ENCODE measurements at places on chromosomes 5 and 9.

GRCh38 chr9:72193478-72193881, 44.2 kb downstream of the GDA start:
- DNase-seq, result no peak

GRCh38 chr9:135342206-135343130, 137.1 kb upstream of the PPP1R26 start:
- DNase-seq, result no peak

GRCh38 chr9:106503759-106504158, 359.2 kb upstream of the ZNF462 start:
- DNase-seq, result no peak

GRCh38 chr5:134127376-134127861, 12.9 kb downstream of the TCF7 start:
- no peak for DNase-seq

DNA sequence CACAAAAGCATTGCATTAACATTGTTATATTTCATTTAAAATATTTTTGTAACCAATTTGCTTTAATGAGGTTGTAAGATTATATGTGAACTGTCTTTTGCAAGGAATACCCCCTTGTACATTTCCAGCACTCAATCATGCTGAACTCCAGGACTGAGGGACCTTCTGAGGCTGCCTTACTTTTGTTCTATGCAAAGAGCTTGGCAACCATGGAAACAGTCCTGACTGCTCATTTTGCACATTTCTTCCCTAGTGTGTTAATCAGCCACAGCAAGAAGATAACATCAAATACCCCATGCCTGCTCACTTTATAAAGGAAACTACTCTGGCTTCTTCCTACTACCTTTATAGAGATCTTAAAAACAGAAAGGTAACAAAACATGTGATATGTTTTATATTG, 355.6 kb upstream of the IZUMO3 start:
- no peak for DNase-seq

DNA sequence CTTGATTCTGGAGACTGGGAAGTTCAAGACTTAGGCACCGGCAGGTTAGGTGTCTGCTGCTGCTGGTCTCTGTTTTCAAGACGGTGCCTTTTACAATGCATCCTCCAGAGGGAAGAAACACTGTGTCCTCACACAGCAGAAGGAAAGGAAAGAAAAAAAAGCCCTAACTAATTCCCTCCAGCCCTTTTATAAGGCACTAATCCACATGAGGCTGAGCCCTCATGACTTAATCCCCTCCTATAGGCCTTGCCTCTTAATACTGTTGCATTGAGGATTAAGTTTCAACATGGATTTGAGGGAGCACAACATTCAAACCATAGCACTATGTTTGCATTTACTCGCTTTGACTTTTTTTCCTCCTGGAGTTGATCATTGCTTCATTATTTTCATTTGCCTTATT, 585.9 kb downstream of the TLR4 start:
- DNase-seq, result no peak

GRCh38 chr9:92180669-92181181, 65.5 kb upstream of the SPTLC1 start:
- DNase-seq, result no peak

- no peak for DNase-seq
Observed at GRCh38 chr5:29777373-29777772, 1416.1 kb upstream of the CDH6 start.

GRCh38 chr5:105684799-105685198, 1985.9 kb downstream of the EFNA5 start:
- DNase-seq, result no peak

DNA sequence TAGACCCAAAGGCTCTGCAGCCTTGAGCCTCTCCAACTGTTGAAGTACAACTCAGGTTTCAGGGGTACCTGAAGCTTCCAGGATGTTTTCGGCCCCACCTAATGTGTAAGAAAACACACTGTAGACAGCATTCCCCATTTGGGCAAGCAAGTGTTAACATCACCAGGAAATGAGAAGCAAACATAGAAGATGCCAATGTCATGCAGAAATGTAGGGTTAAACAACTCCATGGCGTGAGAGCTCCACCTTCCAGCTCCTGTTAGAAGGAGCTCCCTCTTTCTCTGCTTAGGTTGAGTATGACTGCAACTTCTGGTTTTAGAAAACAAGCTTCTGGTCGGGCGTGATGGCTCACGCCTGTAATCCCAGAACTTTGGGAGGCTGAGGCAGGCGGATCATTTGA, 31.0 kb upstream of the DENND1A start:
- DNase-seq, result no peak

DNA sequence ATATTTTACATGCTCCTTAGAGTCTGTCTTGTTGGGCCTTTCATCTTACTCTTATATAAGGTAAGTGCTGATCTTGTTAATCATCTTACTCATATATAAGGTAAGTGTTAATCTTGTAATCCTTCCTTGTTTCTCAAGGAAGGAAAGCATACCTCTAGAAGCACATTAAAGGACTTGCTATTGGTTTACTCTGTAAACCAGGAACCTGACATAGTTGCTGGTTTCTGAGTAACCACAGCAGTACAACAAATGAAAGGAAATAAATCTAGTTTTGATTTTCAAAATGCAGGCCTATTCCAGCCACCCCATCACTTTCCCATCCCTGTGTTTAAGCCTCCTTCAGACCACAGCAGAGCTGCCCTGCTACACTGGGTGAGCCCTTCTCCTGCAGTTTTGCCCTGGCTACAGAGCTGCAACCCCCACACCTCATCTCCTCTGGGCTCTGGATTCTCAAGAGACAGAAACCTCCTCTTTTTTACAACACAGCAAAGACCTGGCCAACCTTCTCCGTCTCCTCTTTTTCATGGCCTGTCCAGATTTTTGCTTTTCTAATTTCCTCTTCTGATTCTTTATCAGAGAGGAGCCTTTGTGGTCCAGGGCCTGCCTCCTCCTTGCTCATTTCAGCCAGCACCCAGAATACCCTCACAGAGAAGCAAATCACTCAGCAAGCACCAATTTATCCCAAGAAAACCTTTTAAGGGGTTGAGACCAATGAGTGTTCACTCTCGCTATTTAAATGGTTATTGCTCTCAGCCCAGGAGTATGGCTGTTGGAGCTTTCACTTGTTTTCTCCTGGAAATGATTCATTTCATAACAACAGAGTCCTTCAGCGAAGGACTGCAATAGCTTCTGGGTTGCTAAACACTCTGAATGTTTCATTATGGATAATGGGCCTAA, 103.2 kb downstream of the FSTL4 start:
- no peak for DNase-seq

DNA sequence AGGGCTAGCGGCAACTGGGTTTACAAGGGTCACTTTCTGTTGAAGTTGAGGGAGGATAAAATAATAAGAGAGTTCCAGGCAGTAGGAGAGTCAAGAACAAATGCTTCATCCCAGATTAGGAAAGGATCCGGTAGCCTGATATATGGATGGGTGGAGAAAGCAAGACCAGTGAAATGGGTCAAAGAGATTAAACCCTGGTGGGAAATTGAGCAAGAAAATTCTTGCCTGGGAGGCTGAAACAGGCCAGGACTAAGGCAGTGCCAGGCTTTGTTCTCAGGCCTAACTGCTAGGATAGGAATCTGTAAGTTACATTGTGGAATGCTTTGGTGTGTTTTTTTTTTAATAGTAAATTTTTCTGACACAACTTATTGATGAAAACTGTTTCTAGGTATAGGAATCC, 257.4 kb upstream of the RFX3 start:
- no peak for DNase-seq

- no peak for DNase-seq
Observed at GRCh38 chr5:86866036-86866435, 248.3 kb downstream of the COX7C start.

DNA sequence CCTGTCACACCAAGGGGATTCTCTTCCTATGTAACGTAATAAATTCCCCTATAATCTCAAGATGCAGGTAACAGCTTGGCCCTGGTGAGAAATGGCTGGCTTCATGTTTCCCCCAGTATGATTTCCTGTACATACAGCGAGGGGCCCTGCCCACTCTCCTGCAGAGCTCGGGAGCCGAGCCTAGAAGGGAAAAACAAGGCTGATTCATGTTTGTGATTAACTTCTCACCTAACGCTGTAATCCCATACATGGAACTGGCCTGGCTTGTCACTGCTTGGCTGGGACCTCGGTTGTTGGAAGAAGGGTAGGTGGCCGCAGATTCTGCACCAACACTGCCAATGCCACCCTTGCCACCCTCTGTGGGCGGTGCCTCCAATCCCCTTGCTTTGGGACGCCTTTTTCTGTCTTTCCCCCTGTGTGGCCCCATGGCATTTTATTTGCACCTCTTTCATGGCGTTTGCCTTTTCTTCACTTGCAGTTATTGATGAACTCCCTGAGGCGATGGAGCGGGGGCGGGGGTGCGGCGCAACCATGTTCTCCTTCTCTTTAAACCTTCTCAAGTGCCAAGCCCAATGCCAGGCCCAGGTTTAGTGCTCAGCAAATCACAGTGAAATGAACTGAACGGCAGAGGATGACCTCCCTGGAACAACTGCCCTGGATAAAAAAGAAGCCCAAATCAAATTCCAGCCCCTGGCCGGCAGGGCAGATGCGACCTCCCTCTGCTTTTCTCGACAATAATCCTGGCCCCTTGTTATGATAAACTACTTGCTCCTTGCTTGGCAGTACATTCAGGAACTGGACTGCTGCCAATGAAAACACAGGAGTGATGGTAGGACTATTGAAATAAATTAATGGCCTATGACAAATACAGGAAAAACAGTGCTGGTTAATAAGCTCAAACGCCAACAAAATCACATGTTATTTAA, 108.1 kb downstream of the TMEM174 start:
- DNase-seq, result no peak

DNA sequence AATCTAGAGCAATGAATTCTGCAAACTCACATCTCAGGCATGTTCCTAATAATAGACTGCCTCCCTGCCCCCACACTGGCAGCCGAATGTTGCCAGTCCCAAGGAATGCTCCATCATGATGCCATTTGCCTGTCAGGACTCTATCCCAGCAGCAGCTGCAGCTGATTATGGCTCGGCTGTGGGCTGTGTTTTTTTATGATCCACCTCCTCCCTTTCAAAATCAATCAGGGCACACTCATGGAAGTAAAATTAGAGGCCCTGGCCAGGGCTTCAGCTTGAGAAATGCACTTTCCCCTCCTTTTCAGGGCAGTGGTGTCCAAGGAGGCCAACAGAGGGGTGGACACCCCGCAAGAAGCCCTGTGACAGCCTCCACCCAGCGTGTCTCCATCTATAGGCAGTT, 176.7 kb upstream of the S1PR3 start:
- no peak for DNase-seq

DNA sequence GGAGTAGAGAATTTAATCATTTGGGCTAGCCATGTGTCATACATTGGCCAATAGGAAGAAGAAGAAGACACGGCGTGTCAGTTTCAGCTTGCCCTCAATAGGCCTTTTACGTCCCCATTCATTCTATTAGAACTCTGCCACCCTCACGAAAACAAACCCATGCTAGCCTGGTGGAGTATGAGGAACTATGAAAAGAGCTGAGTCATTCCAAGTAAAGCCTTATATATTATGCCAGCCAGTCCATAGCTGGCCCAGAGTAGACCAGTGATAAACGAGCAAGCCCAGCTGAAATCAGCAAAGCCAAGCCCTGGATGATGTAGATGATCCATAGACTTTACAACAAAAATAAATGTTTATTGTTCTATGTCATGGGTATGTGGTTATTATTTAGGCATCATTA, 895.1 kb downstream of the TLE1 start:
- DNase-seq, result no peak

- no peak for DNase-seq
Observed at GRCh38 chr9:7819984-7820383, 20.4 kb upstream of the DMAC1 start.

DNA sequence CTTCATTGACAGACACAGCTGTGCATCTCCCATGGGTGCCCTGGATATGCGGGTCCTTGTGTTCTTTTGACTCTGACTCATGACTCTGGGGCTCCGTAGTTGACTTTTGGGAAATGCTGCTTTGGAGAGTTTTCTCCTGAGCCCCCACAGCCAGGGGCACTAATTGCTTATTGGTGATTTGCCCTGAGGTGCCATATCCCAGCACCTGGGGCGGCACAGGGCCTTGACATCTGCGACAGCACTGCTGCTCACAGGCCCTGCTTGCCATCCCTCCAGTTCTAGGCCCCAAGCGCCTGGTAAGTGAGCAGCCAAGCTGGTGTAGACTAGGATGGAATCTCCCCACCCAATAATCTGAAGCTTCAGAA, 75.1 kb downstream of the AMBP start:
- no peak for DNase-seq

DNA sequence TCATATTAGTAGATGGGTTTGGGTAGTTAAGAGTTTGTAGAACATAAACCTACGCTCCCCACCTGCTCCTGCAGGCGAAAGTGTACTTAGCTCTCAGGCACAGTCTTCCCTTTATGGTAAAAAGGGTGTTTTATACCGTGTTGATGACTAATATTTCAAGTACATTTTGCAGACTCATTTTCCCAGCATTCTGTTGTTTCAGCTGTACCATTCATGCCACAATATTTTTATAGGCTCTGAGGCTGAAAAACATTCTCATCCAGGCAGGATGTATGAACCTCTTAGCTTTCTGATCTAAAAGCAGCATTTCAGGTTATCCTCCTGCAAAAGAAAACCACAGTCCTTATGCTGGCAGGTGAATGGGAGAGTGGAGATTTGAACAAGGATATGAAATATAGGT, 231.4 kb downstream of the NR2F1-AS1 start:
- no peak for DNase-seq
